ENCODE measurements at places on chromosomes 13 and 19.

GRCh38 chr19:17162580-17162979, 52.6 kb upstream of the USE1 start:
- no peak for DNase-seq

DNA sequence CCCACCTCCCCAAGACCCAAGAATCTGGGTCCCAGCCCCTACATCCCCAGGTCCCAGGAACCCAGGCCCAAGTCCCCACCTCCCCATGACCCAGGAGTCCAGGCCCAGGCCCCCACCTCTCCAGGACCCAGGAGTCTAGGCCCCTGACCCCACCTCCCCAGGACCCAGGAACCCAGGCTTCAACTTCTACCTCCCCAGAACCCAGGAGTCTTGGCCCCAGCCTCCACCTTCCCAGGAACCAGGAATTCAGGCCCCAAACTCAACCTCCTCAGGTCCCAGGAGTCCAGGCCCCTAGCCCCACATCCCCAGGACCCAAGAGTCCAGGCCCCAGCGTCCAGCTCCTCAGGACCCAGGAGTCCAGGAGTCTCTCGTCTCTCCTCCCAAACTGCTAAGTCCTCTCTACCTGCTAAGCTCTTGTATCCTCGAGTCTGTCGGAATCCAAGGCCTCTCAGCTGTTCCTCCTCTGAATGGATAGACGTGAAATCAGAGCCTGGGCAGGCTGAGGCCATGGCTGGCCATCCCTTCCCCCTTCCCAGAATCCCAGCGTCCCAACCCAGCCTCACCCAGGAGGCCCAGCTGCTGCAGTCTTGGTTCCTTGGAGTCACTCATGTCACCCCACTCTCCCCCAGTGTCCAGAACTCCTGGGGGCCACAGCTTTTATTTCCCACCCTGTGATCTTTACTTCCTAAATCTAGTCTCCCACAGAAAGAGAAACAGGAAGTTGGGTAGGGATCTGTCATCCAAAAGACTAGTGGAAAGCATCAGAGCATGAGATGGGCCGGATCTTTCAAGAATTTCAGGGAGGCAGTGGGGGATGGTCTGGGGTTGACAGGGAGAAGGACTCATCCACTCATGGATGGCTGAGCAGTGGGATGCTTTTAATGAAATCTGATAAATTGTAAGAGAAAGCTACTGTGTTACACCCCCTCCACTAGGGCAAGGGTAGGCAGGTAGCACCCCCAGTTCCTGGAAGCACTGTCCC, at the start of gene CD209:
TSS of gene CD209 (minus strand) at position 632 of the 982 bp plus-strand sequence. CDS start at position 609, 23 bp downstream.
- no peak for DNase-seq

DNA sequence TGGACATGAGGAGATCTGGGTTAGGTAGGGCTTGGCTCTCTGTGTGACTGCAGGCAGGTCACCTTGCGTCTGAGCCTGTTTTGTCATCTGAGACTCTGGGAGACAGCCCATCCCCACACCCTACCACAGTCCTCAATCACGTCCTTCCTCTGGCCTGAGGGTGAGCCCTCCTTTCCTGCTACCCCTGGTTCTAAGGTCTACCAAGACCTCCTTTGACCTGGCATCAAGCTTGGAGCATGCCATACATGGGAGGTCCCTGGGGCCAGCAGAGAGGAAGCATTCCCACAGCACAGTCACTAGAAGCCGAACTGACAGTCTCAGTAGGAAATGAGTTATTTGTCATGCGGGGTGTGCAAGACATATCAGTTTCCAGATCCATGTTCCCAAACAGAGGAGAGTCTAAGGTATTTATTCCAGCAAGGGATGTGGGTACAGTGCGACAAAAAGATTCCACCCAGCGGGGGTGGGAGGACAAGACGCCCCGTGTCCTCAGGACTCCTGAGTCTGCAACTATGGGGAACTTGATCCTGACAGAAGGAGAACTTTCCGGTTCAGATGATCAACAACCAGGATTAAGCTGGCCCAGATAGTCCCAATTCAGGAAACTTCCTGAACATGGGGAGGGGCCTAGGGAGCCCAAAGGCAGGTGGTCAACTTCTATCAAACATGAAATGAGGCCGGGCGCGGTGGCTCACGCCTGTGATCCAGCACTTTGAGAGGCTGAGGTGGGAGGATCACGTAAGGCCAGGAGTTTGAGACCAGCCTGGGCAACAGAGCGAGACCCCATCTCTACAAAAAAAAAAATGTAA, 9.5 kb downstream of the ARRDC2 start:
- DNase-seq: no peak

DNA sequence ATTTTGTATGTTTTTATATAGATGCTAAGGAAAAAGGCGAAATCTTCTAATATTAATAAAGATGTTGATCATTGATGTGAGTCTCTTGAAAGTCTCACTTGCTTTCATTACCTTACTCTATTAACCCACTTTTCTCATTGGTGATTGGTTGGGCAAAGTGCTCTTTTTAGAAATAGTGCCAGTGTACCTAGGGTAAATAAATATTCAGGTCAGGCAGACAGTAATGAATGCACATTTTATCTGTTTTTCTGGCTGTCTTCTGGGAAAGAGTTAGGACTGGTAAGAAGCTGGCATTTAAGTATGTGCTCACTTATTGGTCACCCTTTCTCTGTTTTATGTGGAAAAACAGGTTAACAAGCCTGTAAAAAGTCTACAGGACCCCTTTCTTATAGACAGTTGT, 11.2 kb downstream of the SERP2 start:
- DNase-seq: no peak

DNA sequence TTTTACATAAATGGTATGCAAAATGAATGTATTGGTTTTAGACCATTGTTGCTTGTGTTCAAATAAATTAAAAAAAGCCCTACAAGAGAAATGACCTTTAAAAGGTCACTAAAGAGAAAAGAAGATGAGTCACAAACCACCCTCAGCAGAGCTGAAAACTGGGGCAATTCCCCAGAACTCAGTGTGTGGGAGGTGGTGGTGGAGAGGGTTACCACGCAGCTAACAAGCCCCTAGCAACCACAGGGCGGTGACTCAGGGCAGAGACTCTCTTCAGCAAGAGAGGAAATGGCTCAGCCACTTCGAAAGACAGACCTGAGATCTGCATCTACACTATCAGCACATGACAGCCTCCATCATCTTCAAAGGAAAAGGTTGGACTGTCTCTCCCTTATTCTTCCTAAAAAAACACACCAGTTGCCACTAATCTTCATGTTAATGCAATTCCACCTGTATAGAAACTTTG, 29.4 kb upstream of the NDFIP2 start:
- DNase-seq: peak; percentile 88

DNA sequence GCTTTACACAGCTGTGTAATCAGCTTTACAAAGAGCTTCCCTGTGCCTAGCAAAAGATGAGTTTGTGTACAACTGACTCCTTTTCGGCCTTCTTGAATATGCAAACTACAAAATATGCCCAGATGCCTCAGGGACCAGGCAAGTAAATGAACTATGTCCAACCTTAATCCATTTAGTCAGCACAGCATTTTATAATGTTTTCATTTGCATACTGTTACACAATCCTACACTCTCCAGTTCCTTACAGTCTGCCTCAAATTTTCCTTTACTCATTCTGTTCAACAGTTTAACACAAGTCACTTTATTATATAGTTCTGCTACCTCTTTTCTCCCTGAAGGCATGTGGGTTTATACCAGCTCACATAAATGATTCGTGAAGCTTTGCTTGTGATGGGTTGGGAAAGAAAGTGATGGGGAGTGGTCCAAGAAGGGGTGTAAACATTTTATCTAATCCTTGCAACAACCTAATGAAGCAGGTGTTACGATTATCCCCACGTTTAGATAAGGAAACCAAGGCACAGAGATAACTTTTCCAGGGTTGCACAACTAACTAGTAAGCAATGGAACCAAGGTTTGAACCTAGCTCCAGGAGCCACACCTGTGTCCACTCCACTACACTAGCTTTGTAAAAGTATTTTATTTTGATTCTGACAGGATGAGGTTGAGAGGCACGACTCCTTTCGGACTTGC, 3.3 kb upstream of the USP12 start:
- no peak for DNase-seq

- DNase-seq: no peak
These were observed 754.5 kb downstream of the DIAPH3 start for GRCh38 chr13:59409211-59409610.

DNA sequence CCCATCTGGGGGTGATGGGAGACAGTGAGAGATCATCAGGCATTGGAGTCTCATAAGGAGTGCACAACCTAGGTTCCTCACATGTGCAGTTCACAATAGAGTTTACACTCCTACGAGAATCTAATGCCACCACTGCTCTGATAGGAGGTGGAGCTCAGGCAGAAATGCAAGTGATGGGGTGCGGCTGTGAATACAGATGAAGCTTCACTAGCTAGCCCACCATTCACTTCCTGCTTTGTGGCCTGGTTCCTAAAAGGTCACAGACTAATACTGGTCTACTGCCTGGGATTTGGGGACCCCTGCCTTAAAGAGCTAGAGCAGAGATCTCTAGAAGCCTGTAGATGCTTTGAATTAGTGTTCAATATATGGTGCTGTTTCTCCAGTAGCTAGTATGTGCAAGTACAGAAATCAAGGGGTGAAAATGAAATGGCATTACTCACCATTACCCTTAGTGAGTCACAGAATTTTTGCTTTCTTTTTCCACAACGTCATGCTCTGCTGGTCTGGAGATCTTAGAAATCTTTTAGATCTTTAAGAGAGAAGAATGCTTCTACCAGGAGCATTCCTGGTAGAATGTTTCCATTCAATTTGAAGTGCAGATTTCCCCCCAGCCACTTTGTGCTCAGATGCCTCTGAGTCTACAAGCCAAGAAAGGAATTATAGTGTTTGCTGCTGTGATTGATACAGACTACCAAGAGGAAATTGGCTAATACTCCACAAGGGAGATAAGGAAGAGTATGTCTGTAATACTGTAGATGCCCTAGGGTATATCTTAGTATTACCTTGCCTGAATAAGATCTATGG, 2301.2 kb downstream of the PCDH9 start:
- DNase-seq: no peak

Measured in stimulated activated naive B cell treated with anti-CD40 and anti-IgM and Interleukin-4, amounts not matched to agents 10 μg/mL and 1 μg/mL and 100 μg/mL, for 72 hours (primary cell).